ENCODE measurements at places on chromosomes 6 and 20.

GRCh38 chr20:10047427-10047826 lies 12.6 kb downstream of the ANKEF1 start:
- DNase-seq: no peak

- DNase-seq: no peak
Measured at GRCh38 chr6:84516154-84516553, 248.2 kb downstream of the TBX18 start.

- no peak for DNase-seq
Measured at GRCh38 chr6:107284805-107285204, 169.5 kb upstream of the BEND3 start.

DNA sequence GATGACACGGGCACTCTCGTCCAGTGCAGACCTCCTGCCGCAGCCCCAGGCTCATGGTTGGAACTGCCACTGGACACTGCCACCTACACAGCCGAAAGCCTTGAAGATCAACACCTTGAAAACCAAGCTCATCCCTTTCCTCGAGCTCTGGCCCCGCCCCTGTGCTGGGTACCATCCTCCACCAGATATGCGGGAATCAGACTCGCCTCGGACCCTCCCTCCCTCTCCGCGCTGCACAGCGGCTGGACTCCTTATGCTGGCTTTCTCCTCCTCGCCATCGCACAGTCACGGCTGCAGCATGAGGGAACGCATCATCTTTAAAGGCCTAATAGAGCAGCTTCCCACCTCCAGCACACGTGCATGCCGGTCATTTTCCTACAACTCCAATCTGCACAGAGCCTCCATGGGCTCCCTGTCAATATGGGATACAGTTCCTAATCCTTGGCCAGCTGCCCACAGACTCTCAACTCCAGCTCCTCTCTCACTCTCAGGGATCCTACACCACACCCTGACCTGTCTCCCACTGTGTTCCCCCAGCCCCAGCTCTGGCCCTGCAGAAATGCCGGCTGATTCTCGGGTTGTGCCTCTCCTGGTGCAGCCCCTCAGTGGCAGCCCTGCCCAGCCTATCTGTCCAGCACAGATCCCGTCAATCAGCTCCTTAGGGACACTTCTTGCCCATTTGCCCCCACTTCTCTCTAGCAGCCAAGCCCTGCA lies 23.2 kb downstream of the TXNDC5 start:
- no peak for DNase-seq

GRCh38 chr20:4545526-4545925 lies 176.2 kb upstream of the PRND start:
- DNase-seq: no peak

GRCh38 chr6:64505312-64505711 lies 869.7 kb downstream of the PHF3 start:
- no peak for DNase-seq
